ENCODE measurements at places on chromosomes 5 and 9. TPM values are rescaled to one million over a fixed set of nuclear protein-coding genes. Genes with fewer than 3 reads are reported as not detected.

The GGTA1 gene
- not detected for total RNA-seq

The SMIM32 gene
- not detected for total RNA-seq

DNA sequence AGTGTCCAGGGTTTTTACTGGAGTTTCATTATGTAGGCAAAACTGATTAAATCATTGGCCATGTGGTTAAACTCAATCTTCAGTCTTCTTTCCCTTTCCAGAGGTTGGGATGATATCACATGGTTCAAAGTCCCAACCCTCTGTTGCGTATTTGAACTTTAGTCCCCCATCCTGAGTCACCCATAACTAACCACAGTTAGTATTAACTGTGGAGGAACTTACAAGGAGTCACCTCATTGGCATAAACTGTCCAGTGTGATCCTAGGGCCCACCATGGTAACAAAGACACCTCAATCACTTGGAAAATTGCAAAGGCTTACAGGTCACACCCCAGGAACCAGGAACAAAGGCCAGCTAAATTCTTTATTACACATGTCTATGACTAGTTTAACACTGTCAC is 188.5 kb downstream of the COX7C start:
- no peak for DNase-seq

- DNase-seq, result no peak
These were observed 55.5 kb upstream of the RASGRF2 start for GRCh38 chr5:80904533-80905187.

- no peak for DNase-seq
These were observed 278.7 kb upstream of the ADAMTSL1 start for GRCh38 chr9:18195223-18195622.

DNA sequence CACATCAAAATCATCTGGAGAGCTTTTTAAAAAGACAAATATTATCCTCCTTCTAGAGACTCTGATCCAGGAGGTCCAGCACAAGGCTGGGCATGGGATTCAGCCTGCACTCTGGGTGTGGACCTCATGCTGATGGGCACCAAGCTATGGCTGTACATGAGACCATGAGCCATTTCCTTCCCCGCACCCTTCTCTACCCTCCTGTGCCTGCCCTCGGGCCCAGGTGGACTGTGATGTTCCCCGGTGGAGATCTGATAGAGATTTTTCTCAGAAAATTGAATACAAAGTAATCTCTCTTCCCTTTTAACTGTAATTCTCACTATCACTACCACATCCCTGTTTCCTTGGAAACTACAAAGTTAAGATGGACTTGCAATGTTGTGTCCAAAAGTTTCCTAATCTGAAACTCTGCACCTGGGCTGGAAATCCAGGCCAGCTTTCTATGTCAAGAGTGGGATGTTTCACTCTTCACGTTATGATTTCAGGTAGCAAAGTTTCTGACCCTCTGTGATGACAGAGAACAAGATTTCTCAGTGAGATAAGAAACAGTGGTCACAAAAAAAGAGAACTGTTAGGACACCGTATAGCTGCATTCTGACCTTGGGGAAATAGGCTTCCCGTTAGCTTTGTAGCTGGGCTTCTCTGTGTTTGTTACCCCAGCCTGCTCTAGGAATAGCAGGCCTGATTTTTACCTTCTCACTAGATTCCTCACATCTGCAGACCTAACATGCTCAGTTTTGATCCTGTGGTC is 11.5 kb downstream of the SFXN1 start:
- no peak for DNase-seq

DNA sequence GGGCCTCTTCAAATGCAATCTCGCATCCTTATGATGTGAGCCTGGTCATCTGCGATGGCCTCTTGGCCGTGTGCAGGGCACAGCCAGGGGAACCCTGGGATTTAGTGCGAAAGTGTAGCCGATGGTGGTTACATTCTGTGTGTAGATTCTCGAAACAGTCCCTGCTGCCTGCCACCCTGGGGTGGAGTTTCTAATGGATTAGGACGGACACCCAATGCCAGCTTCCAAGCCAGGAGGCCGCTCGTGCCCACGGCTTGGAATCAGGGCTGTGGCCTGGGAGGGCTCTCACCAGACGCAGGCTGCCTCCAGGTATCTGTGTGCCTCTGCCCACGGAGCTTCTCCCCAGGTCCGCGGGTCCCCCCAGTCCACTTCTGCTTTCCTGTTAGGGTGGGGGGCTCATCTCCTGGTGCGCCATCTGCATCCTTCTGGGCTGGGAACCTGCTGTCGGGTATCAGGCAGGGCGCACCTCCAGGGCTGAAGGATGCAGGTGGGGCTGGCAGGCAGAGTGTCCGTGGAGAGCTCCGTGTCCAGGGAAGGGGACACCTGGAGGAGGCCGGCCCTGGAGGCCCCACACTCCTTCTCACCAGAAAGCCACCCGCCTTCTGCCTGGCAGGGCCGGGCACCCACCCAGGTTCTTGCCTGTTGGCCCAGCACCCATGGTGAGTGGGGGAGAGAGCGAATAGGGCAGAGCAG is 3.4 kb upstream of the SLC12A7 start:
- no peak for DNase-seq

DNA sequence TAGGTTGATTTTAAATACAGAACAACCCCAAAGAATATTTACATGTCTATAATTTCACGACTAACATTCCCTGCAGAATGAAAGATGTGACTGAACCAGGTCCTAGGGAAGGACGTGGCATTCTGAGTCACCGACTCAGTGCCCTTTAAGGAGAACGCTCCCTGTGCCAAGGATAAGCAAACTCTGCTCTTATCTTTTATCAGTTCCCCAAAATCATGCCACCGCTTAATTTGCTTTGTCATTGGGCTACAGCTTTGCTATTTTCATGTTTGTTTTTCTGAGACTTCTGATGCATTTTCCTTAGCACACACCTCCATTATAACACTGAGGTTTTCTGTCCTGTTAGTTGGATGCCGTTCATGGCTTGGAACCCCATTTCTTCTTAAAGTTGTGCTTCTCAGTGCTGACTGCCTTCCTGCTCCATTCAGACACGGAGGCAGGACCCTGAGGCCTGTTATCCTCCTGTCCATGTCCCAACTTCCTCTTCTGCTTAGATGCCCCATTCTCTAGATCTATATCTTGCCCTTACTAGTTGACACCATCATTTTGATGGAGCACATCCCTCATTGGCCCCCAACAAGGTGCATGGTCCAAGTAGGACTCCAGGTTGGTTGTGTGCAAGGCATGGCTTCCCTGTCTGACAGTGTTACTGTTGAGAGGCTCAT is 11.2 kb upstream of the SEMA4D start:
- DNase-seq, result no peak

GRCh38 chr9:68947015-68947414 is 66.9 kb downstream of the PRKACG start:
- DNase-seq, result no peak

- DNase-seq, result no peak
These were observed 19.8 kb downstream of the LECT2 start for GRCh38 chr5:135934939-135935338.

DNA sequence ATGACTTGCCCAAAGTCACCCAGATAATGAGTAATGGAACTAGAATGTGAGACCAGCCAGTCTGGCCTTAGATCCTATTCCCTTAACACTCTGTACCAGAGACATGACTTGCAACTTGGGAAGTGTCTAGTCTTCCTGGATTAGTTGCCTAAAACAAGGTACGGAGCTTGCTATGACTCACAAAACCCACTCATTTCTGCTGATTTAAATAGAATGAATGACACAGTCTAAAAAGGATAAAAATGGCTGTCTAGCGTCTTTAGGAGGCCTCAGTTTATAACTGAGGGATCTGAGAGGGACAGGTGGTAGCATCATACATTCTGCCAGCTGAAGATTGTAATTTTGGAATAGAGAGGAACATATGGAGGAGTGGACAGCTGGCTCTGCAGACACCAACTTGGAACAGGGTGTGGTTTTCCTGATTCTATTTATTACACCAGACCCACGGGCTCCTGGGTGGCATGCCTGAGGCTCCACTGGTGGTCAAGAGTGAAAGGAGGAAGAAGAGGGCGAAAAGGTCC is 62.7 kb downstream of the ABLIM3 start:
- DNase-seq, result no peak

GRCh38 chr5:39205550-39205949 is 13.8 kb downstream of the FYB1 start:
- DNase-seq, result no peak

- no peak for DNase-seq
These were observed 14.2 kb upstream of the MXD3 start for GRCh38 chr5:177325868-177326381.

GRCh38 chr9:124482431-124483031 is 24.7 kb downstream of the NR5A1 start:
- DNase-seq, result no peak

GRCh38 chr9:137316012-137316981 is 14.2 kb upstream of the NRARP start:
- no peak for DNase-seq
